Hematopoietic multipotent progenitor cell treated with erythropoietin and hydrocortisone succinate and interleukin-3 and kit ligand, for 4 days (in vitro differentiated cells): ENCODE measurements at places on chromosomes 4 and X.
A peak's percentile ranks its signal among the peaks of the same experiment; 100 is the strongest.

GRCh38 chrX:133593531-133593930 lies 178.2 kb upstream of the GPC4 start:
- no peak for DNase-seq

GRCh38 chr4:127071443-127071842 lies 561.3 kb upstream of the INTU start:
- no peak for DNase-seq

DNA sequence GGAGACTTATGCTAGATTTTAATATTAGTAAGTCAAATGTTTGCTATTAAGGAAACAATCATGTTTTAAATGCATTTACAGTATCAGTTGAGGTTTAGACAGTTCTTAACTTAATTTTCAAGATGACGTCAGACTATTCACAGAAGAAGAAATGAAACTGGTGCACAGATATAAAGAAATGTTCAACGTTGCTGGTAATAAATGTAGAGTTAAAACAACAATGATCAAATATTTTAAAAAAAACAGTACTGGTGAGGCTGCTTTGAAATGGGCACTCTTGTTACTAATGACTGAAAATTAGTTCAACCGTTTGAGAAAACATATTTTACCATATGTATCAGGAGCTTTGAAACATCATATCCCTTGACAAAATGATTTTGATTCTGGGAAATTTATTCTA lies 44.2 kb downstream of the ABHD18 start:
- DNase-seq = no peak

DNA sequence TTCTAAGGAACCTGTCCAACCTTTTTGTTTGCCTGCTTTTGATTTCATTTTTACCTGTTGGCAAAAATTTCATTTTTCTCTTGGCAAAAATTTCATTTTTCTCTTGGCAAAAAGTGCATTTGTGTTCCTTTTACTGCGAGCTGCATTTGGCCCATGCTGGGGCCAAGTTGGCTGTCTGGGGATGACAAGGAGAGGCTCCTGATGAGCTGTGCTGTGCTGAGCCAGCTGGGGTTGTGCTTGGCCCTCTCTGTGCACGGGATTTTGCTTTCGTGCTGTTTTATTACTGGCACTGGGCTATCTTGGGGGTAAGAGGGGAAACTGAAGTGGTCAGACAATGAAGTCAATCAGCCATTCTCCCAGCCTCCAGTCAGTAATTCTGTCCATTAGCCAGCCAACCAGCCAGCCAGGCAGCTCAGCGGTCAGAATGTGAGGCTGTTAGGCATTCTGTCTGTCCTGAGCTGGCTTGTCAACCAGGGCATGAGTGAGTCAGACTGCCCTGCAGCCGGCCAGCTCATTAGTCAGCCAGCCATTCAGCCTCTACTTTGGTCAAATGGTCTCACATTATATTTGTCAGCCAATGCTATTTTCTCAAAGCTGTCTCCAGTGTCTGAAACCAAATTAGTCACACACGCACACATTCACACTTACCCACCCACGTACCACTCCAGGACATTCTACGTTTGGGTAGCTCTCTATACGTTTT lies 56.9 kb upstream of the PRPS1 start:
- DNase-seq = no peak

- DNase-seq = no peak
Measured at GRCh38 chrX:111328858-111329257, 58.6 kb upstream of the CAPN6 start.

- peak; percentile 65 for DNase-seq
Measured at GRCh38 chr4:77047037-77047436, 28.8 kb downstream of the CCNI start.

- no peak for DNase-seq
Measured at GRCh38 chrX:102837847-102838246, 99.2 kb upstream of the RAB40AL start.

- no peak for DNase-seq
Measured at GRCh38 chr4:76511947-76512346, 76.9 kb downstream of the SHROOM3 start.

DNA sequence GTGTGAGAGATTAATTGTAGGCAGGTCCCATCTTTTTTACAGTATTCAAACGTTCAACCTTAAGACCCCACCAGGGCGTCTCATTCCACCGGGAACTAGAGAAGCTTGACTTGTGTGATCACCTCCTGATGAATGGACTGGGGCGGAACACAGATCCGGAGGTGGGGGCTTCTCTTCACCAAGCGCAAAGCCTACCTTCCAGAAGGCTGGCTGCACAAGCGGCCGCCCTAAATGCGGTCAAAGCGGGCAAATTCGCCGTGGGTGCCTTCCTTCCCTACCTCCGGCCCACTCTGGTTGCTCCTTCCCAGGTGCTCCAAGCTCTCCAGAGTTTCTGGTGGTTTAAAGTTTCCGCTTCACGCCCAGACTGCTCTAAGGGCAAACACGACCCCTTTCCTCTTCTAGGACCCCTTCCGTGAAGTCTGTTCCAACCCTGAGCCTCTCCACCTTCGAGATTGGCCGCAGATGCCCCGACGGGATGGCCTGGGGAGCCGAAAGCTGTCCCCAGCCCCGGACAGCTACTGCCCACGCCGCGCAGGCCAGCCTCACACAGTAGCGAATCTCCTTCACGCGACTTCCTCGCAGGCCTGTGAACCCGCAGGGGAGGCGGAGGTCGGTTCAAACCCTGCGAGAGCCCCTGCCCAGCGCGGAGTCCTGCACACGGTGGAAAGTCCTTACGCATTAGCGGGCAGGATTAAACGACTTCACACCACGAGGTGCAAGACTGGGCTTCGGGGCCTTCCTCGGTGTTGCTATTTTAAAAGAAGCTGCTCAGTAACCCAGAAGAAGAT lies 1.6 kb upstream of the WWC2 start:
- peak; percentile 52 for DNase-seq

DNA sequence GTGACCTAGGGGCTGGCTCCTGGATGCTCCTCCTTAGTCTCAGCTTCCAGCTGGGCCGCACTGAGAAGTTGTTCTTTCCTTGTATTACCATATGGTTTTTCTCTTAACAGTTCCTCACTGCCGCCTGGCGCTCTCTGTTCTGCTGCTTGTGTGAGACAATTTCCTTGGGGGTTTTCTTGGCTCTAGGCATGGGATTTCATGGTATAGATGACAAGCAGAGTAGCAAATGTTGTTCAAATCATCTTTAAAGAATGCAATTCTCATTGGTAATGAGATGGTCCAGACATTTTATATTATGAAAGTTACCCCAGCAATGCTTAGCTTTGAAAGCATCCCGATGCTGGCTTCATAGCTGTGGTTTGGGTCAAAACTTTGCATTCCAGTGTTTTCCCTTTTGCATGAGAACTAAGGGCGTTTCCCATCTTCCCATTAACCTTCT lies 37.6 kb downstream of the SEPTIN11 start:
- DNase-seq = no peak

- peak; percentile 60 for DNase-seq
Measured at GRCh38 chrX:129678614-129679195, 23.9 kb upstream of the APLN start.

GRCh38 chr4:182806259-182807252 lies 110.6 kb downstream of the DCTD start:
- peak; percentile 88 for DNase-seq

- DNase-seq = peak; percentile 52
Measured at GRCh38 chr4:81260443-81261101, 45.5 kb upstream of the PRKG2 start.

DNA sequence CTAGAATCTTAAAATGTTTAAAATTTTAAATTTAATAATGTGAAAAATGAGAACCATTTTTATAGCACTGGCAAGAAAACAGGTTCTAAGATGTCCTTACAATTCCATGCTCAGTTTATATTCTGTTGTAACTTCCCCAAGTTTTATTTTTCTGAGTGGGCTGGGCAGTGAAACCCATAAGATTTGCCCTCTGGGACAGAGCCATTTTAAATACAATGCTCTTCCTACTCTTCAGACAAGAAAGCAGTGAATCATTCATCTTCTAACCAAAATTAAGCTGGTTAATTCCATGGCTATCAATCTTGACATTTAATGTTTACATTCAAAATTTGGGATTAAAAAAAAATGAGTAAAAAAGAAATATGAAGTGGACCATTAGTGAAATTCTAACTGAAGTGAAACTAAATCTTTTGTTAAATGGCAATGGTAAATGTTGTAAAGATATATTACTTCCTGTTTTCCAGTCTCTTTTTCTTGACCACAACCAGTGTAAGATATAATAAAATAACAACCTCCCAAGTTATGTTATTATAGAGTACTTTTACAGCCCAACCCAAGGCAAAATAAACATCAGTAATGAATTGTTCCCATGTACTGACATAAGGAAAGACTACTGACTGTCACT lies 37.2 kb upstream of the PTPN13 start:
- DNase-seq = peak; percentile 32

DNA sequence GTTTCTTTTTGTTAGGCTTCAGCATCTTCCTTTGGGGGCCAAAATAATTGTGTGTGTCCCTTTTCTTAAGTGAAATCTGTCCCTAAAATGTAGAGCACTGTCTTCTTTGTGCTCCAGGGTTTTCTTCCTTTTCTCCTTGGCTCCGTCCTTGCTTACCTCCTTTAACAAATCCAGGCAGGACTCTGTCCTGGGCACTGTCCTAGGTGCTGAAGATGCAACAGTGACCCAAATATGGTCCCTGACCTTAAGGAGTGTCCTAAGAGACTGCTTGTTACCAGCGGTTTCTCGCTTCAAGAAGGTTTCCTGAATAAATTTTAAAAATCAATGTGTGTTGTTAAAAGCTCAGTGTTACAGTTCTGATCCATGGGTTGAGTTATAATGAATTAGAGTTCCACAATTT lies 471.8 kb downstream of the KCNIP4 start:
- peak; percentile 25 for DNase-seq

DNA sequence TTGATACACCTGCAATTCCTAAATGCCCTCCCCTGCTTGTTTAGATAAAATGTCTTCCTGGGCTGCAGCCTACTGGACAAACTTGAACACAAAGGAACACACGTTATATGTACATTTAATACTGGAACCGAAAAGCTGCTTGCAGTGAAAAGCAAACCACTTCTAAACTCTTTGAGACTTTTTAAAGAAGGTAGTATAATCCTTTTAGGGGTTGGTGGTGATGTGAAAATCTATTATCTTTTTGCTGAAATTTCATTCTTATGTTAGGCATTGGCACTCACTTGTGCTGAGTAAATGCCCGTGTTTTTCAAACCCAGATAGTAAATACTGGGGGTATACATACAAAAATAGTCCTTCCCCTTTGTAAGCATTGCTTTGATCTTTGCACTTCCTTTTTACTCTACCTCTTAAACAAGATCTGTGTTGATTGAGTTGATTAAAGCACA lies 2.2 kb downstream of the NFKB1 start:
- DNase-seq = peak; percentile 44

- no peak for DNase-seq
Measured at GRCh38 chr4:152308951-152309350, 226.9 kb downstream of the FBXW7 start.

- DNase-seq = no peak
Measured at GRCh38 chr4:150315175-150315574, 236.9 kb downstream of the DCLK2 start.

DNA sequence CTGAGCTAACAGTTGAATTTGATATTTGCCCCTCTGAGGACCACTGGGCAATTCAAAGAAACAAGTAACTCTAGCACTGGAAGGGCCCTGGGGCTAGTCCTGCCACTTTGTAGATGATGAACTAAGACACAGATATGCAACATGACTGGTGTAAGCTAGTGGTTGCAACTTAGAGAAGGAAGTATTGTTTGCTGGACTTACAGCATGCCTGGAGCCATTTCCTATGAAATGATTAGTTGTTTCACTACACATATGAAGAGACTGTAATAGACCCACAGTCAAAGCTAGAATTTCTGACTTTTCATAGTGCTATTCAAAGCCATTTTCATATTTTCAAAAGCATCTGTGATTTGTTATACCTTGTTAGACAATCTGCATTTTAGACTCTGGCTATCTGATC lies 96.2 kb downstream of the TSPAN7 start:
- no peak for DNase-seq

DNA sequence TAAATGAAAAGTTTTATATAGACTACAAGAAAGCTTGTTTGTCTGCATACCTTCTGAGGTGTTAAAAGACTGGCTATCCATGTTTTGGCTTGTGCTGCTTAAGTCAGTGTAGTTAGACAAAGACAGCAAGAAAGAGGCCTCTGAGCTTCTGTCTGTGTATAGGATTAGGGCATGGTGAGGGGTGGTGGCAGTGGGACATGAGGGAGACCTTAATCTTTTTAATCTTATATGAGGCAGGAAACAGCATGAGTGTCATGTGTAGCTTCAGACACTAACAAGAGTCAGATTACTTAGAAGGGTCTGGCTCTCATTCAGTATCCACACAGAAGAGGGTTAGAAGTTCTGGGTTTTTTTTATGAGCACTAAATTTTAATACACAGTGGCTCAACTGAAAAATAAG lies 213.3 kb downstream of the GABRG1 start:
- DNase-seq = peak; percentile 4

GRCh38 chr4:140995058-140995457 lies 138.2 kb downstream of the RNF150 start:
- no peak for DNase-seq

DNA sequence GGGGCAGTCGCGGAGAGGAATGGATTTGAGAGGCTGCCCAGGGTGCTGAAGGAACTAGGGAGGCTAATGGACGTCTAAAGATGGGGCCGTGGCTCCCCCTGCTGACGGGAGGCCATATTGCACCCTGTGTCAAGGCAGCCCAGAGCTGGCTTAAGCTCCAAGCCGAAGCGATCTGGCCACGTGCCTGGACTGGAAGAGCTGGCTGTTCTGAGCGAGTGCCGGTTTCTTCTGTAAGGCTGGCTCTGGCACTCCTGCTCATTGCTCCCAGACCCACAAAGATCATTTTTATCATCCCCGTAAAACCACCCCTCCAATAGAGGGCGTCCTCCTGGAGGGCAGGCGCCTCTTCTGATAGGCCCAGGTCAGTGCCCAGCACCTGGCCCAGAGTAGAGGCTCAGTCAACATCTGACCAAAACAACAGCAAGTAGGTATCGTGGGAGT lies 5.6 kb downstream of the PNCK start:
- DNase-seq = peak; percentile 88

DNA sequence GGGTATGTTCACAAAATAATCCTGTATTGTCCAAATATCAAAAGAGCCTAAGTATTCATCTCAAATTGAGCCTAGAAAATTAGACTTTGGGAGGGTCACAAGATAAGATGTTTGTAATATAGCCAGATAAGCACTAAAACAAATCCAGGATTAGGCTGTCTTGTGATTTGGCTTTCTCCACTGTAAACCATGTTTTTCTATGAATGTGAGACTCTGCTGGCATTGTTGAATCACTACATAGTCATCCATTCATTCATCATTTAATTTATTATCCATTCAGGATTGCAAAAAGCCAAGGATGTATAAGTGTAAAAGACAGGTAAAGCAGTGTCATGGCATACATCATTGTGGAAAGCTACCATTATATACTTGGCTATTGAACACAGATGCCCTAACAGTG lies 148.0 kb downstream of the GRID2 start:
- no peak for DNase-seq

GRCh38 chrX:72621625-72622485 lies 49.2 kb upstream of the HDAC8 start:
- DNase-seq = no peak

- DNase-seq = no peak
Measured at GRCh38 chrX:129934952-129935351, 29.0 kb downstream of the UTP14A start.

- DNase-seq = no peak
Measured at GRCh38 chr4:150315691-150316090, 237.4 kb downstream of the DCLK2 start.

GRCh38 chr4:3107691-3108121 lies 33.2 kb downstream of the HTT start:
- no peak for DNase-seq
